ENCODE measurements at places on chromosomes 11 and 22. TPM values are rescaled to one million over a fixed set of nuclear protein-coding genes. Genes with fewer than 3 reads are reported as not detected.

- H3K27ac ChIP-seq, result no peak overlapping the region
- no peaks in the 10 kb centered on the region for H3K27me3 ChIP-seq
- DNase-seq, result no peak
- no peaks in the 10 kb centered on the region for H3K36me3 ChIP-seq
- no peak overlapping the region for H3K4me3 ChIP-seq
Measured at GRCh38 chr11:8531982-8532381, 62.0 kb downstream of the STK33 start.

DNA sequence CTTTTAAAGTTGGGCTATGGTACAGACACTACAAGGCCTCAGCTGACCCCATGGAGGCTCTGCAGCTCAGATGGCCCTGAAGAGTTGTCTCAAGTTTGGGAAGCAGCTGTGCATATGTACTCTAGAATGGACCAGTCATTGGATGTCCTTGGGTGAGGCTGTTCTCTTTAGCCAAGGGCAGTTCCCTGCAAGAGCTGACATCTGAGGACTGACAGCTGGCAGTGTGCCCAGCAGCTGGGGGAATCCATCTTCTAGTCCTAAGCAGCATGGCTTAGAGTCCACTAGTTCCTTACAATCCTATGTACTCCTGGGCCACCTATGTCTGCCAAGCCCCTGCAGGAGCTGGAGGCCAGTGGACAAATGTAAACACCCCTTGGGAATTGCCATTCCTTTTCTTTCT lies 76.5 kb downstream of the C11orf91 start:
- H3K4me1 ChIP-seq, result no peaks in the 10 kb centered on the region
- H3K27me3 ChIP-seq, result no peaks in the 10 kb centered on the region
- no peak overlapping the region for H3K4me3 ChIP-seq
- no peak for DNase-seq

- no peaks in the 10 kb centered on the region for H3K27me3 ChIP-seq
- H3K4me3 ChIP-seq, result no peak overlapping the region
- H3K27ac ChIP-seq, result no peak overlapping the region
- H3K36me3 ChIP-seq, result no peaks in the 10 kb centered on the region
- no peak for DNase-seq
Measured at GRCh38 chr11:9604134-9604533, 30.7 kb downstream of the WEE1 start.

DNA sequence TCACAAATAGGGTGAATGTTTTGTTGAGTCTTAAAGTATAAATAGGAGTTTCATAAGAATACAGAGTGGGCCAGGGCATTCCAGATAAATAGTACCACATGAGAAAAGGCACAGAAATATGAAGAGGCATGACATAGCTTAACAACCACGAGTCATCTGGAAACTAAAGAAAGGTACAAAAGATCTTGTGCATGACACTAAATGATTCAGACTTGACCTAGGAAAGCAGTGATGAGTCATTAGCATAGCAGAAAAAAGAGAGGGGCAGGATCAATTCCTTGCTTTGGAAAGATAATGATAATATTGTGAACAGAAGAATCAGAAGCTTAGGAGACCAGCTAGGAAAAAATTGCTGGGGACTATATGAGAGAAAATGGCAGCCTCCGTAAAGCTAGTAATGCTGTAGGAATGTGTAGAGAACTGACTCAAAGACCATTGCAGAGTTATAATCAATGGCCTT lies 47.6 kb upstream of the FIBIN start:
- peaks cover 5% of the 10 kb centered on the region for H3K4me1 ChIP-seq
- no peaks in the 10 kb centered on the region for H3K36me3 ChIP-seq

- no peaks in the 10 kb centered on the region for H3K4me1 ChIP-seq
- H3K4me3 ChIP-seq, result no peak overlapping the region
- no peak for DNase-seq
- no peaks in the 10 kb centered on the region for H3K36me3 ChIP-seq
Measured at GRCh38 chr22:42586381-42586780, 28.3 kb downstream of the POLDIP3 start.

DNA sequence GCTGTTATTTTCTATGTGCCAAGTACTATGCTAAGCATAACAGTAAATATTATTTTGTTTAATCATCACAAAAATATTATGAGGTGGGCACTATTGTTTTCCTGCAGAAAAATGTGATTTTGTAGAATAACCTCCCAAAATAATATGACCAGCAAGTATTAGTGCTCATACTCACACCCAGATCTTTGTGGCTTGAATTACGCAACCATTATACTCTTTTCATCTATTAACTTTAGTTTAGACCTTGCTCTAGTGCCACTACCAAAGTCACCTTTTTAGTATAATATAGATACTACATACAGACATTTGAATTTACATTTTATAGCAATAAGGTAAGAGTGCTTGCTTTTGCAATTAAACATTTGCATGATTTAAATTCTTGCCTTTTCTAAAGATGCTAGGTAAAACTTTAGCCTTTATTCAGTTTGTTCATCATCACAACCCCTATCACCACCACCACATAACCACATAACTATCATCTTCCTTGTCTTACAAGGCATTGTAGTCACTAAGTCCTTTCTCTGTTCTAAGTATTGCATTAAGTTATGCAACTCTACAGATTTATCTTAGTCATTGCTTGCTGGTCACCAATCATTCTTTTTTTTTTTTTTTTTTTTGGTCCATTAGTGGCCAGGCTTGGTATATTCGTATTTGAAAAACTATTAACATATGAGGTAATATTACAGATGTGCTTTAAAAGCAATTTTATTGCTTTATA lies 68.4 kb downstream of the GAS2 start:
- H3K4me1 ChIP-seq, result no peaks in the 10 kb centered on the region
- DNase-seq, result no peak
- no peaks in the 10 kb centered on the region for H3K36me3 ChIP-seq
- H3K4me3 ChIP-seq, result no peak overlapping the region

The MPZL2 gene
- total RNA-seq, result 47.2 TPM

The OR4D5 gene
- total RNA-seq, result 0.77 TPM

The NXPE2 gene
- 0.52 TPM for total RNA-seq

The OR8D4 gene
- 0.90 TPM for total RNA-seq

The STK33 gene
- total RNA-seq, result 9.6 TPM

The PRG3 gene
- not detected for total RNA-seq

The SCGB1C1 gene
- not detected for total RNA-seq

The SCUBE1 gene
- 2.1 TPM for total RNA-seq

The YAP1 gene
- total RNA-seq, result 125 TPM

All from hepatocyte (in vitro differentiated cells).